Stimulated activated CD4-positive, alpha-beta T cell treated with anti-CD3 and anti-CD28 coated beads, Interleukin-15, amount 100 ng/mL, for 1 hour (primary cell): ENCODE measurements at places on chromosomes 6 and 20.

DNA sequence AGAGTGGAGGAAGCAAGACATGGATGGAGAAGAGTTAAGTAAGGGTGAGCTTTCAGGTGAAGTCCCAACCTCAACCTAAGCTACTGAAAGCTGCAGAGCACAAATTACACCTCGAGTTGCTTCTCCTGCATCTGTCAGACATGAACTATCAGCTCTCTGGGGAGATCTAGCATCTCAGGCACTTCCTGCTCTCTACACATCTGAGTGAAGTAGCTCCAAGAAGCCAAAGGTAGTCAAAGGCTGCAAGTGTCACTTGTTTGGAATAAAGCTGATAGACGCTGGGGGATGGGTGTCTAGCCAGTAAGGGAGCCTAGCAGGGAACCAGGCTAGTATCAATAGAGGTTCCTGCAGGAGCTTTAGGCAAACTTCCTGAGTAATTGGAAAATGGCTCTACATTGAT lies 228.0 kb downstream of the PLCB1 start:
- no peak for DNase-seq

DNA sequence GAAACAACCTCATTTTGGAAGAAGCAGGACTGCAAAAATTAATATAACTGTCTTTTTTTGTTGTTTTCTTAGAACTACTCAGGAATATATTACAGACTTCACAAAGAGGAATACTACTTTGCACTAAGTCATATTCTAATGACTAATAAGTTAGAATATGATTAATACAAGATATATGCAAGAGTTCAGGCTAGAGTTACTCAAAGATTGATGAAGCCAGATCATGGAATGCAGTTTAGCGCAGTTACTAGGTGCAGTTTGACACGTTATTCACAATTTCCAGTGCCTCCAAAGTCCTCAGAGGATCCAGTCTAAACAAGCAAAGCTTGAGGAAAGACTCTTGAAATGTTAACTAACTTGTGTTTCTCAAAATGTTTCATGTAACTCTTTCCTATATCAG lies 1.2 kb upstream of the MYCT1 start:
- no peak for DNase-seq

- DNase-seq: no peak
These were observed 356.4 kb downstream of the KIF16B start for GRCh38 chr20:16216914-16217230.

GRCh38 chr20:37185686-37186085 lies 6.3 kb upstream of the MROH8 start:
- DNase-seq: no peak

DNA sequence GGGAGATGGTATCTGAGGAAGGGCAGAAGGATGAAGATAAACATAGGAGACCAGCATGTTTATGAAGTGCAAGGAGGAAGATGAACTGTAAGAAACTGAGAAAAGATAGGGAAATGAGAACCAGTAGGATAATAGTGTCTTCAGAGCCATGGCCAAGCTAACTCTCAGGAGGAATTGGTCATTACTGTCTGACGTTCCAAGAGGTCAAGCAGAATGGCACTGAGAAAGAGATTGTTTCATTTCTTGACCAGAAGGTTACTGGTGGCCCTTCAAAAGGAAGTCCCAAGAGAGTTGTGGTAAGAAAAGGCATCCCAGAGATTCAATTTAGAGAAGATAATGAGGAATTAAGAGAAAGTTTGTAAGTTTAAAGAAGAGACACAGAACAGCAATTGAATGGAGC lies 47.5 kb downstream of the EYA4 start:
- no peak for DNase-seq

DNA sequence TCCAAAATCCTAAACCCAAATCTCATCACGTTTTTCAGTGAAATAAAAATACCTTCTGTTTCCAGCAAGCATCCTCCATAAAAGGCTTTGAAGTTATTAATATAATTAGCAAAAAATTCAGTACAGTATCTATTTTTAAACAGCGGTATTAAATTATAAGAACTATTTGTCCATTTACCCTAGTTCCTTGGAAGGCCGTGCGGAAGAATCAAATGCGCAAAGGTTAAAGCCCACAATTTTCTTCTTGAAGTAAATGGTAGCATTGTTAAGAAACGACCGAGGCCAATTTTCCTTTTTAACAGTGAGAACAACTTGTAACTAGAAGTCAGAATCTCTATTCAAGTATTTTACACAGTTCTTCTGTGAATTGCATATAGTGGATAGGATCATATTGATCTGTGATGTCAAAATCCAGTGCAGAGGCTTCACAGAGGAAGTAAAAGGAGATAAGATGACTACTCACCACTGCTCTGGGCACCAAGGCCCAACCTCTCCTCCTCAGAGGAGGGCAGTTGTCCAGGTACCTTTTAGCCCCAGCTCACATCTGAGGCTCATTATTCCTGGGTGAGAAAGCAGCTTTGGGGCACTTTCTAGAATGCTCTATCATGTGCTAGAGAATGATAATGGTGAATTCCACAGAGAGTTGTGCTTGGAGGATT lies 36.3 kb downstream of the TNFAIP3 start:
- DNase-seq: no peak

- no peak for DNase-seq
These were observed 91.9 kb downstream of the TOX2 start for GRCh38 chr20:44006578-44006977.

GRCh38 chr6:132136981-132137380 lies 185.8 kb upstream of the CCN2 start:
- no peak for DNase-seq

DNA sequence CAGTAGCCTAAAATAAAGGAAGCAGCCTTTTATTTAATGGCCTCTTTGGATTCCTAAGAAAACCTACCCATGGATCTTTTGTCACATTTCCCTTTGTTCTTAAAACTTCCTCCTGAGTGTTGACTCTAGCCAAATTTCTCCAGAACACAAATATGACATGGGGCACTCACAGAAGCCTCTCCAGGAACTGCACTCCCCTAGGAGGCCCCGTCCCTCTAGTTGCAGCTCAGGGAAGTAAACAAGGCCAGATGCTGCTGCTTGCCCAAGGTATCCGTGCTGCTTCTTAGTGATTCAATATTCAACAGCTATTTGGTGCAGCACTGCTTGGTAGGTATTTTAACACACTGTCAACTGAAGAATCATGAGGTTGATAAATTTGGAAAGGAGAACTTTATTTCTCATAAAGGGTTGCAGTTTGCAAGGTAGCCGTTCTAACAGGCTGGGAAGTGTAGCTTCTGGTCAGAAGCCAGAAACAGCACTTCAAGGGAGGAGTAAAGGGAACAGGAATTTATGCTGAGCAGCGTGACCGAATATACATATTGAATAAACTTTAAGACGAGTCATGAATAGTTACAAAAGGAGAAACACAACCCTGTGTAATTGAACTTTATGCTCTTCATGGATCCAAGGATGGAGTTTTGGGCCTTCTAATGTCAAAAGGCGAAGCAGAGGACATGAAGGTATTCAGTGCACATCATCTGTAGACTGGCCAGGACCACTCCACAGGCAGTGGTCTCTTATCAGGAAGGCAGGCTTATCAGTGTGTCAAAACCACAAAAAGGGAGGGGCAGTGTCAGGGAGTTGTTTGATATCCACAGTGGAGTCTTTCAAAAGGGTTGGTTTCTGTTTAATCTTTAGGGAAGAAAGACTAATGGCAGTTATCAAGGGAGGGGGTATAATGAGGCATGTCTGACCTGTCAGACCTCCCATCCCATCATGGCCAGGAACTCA lies 63.3 kb downstream of the CD24 start:
- no peak for DNase-seq

GRCh38 chr6:168506460-168506859 lies 65.5 kb downstream of the SMOC2 start:
- no peak for DNase-seq

DNA sequence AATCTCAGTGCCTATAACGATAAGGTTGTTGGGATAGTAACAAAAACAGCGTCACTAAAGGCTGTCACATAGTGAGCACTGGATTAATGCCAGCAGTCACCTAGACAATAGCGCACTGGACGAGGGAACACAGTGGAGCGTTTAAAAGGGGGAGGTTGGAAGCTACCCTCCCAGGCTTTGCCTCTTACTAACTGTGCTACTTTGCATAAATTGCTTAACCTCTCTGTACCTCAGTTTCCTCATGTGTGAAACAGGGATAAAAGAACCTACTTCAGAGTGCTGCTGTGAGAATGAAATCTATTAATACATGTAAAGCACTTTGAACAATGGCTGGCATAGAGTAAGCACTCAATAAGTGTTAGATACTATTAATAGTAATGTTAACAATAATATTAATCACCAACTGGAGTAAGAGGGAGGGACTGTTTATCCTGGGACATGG lies 10.5 kb downstream of the BCL2L1 start:
- no peak for DNase-seq

- no peak for DNase-seq
These were observed 27.3 kb downstream of the C20orf203 start for GRCh38 chr20:32646486-32646885.

DNA sequence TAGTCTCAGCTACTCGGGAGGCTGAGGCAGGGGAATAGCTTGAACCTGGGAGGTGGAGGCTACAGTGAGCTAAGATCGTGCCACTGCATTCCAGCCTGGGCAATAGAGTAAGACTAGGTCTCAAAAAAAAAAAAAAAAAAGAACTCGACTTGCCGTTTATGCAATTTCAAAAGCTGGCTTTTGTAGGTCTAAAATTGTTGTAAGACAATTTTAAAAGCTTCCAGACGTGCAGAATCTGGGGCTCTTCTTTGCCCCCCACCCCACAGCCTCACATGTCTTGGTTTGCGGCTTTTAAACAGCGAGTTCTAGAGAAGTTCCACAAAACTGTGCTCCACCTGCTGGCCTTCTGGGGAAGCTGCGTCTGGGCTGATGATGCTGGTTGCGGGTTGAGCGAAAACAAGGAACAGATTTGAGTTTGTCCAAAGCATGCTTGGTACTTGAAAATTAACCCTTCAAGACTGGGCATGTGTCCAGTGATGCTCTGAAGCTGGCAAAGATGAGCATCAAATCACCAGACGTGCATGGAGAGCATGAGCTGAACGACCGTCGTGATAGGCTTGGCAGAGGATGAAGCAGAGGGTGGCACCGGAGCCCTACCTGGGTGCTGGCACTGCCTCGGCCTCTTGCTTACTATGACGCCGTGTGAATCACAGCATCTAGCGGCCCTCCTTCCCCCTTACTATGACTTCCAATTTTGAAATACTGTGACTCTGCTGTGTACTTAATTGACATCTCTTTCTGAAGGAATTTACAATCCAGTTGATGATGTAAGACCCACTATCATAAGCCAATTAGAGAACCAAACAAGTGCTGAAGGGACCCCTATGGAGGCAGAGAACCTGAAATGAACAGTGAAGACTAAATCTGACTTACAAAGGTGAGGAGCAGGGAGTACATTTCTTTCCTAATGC lies 171.4 kb downstream of the GMPR start:
- peak; percentile 34 for DNase-seq

- DNase-seq: no peak
These were observed 31.5 kb upstream of the RHAG start for GRCh38 chr6:49668083-49668511.

GRCh38 chr20:34237942-34238341 lies 3.3 kb upstream of the ASIP start:
- no peak for DNase-seq

- DNase-seq: no peak
These were observed 196.8 kb downstream of the FARS2 start for GRCh38 chr6:5457983-5458683.

DNA sequence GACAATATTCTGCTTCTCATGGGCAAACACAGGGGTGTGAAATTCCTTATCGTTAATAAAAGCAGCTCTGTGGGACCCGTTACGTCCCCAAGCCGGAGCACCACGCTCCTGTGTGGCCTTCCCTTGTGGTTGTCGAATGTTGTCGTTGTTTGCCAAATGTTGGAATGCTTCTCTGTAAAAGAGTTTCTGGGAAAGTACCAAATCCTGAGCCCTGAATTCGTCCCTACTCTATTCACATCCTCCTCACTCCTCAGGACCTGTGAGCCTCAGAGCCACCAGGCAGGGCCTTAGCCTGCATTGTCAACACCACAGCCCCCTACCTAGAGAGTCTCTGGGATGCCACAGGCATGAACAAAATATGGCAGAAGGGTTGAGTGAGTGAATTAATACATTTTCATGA lies 64.0 kb downstream of the THBS2 start:
- DNase-seq: no peak

DNA sequence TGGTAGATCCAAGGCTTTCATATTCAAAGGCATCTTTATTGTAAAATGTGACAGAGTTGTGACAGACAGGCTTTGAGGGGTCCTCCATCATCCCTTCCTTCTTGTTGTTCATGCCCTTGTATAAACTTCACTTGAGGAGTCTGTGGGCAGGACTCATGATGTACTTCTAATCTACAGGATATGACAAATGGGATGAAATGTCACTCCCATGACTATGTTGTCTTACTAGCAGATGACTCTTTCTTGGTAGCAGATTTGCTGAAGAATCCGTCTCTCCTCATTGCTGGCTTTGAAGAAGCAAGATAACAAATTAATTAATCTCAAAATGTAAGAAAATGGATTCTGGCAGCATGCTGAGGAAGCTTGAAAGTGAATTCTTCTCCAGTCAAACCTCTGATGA lies 566.1 kb downstream of the TFAP2B start:
- no peak for DNase-seq

DNA sequence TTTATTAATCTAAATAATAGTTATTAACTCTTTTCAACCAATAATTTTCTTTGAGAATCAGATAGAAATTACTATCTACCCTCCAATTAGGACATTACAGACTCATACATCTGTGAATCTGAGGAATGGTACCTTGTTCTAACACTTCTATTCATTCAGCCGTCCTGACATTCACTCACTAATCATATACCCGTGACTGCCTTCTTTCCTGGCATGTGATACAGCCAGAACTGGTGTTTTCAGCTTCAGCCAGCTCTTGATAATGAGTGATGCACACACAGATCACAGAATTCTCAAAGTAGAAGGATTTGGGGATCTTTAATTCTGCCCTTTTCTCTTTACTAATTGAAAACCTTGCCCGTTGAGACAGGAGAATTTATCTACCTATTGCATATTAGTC lies 499.9 kb downstream of the UTRN start:
- no peak for DNase-seq

GRCh38 chr20:1320016-1320415 lies 8.9 kb downstream of the SDCBP2 start:
- DNase-seq: no peak

- no peak for DNase-seq
These were observed 2.6 kb upstream of the NCOA3 start for GRCh38 chr20:47499053-47499452.

- no peak for DNase-seq
These were observed 11.2 kb downstream of the SLC22A2 start for GRCh38 chr6:160247457-160247883.

DNA sequence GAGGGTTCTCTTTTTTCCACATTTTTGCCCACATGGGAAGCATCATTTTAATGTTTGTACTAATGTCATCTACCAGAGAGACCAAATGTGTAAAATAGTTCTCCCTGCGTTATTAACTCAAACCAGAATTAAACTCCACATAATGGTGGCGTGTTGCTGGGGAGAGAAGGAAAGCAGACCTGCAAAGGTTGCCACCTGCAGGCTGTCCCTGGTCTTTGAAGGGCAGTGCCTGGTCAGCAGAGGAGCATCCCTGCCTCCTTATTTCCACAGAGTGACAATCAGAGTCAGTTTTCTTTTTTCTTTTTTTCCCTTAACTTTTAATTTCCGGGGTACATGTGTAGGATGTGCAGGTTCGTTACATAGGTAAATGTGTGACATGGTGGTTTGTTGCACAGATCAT lies 214.5 kb downstream of the TBX18 start:
- no peak for DNase-seq

GRCh38 chr20:47118206-47118605 lies 223.6 kb downstream of the EYA2 start:
- no peak for DNase-seq
